ENCODE measurements at places on chromosomes 13 and 19.

DNA sequence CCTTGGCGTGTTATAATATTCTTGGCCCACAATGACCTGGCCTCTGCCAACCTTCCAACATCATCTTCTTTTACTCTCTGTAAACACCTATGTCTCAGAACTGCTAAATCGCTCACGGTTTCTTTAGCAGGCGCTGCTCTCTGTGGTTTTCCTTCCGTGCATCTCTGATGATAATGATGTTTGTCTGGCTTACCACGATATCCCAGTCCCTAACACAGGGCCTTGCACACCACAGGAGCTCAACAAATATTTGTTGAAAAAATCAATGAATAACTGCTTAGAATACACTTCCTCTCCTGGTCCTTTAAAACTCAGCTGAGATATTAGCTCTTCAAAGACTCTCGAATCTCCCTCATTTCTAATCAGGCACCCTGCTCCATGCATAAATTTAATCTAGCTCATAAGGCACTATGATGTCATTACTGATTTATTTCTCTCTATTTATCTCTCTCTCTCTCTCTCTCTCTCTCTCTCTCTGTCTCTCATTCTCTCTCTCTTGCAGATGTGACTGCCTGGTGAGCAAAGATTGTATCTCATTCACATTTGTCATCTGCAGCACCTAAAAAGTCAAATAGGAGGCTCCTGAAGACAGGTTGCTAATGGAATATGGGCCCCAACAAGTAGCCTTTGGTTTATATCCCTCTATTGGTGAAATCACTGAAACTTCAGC is 206.4 kb downstream of the NHLRC3 start:
- DNase-seq = peak; percentile 28

GRCh38 chr19:2802826-2803225 is 16.8 kb upstream of the ZNF554 start:
- no peak for DNase-seq

DNA sequence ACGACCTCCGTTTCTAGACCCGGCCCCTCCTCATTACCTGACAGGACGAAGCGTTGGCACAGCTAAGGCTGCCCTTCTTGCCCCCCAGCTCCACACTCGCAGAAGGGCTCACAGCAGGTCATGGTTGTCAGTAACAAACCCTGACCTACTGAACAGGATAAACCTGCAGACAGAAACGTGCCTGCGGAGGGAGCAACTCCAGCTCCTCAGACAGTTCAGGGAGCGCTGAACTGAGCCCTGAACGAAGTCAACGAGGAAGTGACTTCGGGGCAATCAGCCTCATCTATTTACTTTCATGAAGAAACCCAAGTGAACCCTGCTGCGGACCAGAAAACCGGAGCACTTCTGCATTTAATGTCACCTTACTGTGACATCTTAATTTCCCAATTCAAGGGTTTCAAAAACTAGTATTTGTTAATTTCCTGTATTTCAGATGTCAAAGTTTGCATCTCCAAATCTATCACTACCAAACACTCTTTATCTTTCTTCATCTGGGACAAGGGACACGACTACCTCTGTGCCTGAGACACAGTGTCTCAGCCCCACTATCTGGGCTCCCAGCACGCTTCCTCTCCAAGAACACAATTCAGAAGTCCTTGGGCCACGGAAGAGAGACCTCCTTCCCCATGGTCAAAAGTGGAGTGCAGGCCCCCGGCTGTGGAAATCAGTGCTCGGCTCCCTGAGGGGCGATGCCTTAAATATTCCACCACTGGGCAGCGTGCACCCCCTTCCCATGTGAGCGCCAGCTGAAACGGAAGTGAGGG is 40.2 kb downstream of the CARS2 start:
- DNase-seq = no peak

- DNase-seq = no peak
Measured at GRCh38 chr13:43405457-43405856, 381.3 kb downstream of the ENOX1 start.

GRCh38 chr19:10998045-10998533 is 37.3 kb downstream of the SMARCA4 start:
- no peak for DNase-seq

DNA sequence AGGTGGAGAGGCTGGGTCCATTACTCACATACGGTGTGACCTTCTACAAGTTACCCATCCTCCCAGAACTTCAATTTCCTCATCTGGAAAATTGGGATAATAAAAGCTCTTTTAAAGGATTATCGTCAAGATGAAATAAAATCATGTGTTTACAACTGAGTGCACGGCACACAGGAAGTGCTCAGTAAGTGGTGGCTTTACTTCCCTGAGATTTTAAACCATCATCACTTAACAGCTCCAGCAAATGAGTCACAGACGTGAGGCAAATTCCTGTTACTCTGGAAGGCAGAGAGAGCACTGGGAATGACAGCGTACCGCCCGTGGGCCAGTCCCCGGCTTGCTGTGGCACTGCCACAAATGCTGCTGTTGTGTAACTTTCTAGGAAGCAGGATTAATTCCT is 64.1 kb downstream of the MRPL57 start:
- no peak for DNase-seq

All from NCI-H187 treated with DMSO at 0.1 percent for 48 hours (cell line).